ENCODE measurements at places on chromosomes 7 and 10.

DNA sequence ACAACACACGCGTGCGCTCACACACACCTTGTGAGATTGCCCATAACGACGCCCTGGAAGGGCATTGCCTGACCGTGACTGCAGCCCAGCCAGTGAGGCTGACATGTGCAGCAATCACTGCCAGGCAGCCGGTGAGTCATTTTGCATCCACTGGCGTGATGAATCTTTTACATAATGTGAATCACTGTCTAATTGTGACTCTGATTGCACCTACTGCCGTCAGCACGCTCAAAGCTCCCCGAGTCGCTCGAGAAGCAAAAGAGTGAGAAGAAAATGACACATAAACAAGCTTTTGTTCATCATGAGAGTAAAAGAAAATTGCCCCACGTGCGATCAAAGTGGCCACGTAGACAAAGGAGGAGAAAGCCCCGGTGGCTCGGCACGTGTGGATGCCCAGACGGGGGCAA lies 117.4 kb upstream of the PFKP start:
- DNase-seq, result peak; percentile 41

DNA sequence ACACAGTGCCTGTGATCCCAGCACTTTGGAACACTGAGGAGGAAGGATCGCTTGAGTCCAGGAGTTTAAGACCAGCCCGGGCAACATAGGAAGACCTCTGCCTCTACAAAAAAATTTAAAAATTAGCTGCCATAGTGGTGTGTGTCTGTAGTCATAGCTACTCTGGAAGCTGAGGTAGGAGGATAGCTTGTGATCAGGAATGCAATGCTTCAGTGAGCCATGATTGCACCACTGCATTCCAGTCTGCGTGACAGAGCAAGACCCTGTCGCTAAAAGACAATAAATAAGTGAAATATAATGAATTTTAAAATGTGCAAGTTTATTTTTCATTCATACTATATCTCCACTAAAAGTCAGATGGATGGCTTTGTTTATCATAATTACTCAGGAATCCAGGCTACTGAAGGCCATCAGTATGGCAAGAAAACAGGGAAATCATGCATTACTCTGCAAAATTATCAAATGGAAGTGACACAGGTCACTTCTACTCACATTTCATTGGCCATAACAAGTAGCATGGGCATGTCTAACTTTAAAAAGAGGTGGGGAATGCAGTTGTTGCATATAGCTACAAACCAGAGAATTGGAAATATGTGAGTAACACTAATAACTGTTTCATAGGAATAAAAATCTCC lies 32.9 kb upstream of the FAM3C start:
- DNase-seq, result no peak

DNA sequence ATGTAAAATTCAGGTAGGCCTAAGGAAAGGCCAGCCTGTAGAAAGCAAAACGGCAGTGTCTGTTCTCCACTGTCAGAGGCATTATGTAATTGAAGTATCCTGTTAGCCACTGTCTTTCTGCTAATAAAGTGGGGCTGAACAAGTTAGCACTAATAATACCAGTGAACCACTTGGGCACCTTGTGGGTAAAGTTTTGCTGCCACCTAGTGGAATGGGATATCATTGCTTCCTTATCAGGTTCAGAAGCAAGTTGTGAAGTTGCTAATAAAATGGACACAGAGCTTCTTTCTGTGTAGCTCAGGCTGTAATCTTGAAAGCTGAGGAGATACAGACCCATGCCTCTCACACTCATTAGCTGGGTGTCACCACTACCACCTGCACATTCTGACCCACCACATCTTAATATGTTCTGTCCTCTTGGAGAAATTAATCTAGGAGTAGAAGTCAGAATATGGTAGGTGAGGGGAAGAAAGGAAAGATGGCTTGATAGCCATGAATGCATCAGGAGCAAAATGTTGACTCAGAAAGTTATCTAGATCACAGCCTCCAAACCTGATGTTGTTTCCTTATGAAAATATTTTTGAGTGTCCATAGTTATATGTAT lies 175.1 kb downstream of the SEPTIN7 start:
- DNase-seq, result no peak

DNA sequence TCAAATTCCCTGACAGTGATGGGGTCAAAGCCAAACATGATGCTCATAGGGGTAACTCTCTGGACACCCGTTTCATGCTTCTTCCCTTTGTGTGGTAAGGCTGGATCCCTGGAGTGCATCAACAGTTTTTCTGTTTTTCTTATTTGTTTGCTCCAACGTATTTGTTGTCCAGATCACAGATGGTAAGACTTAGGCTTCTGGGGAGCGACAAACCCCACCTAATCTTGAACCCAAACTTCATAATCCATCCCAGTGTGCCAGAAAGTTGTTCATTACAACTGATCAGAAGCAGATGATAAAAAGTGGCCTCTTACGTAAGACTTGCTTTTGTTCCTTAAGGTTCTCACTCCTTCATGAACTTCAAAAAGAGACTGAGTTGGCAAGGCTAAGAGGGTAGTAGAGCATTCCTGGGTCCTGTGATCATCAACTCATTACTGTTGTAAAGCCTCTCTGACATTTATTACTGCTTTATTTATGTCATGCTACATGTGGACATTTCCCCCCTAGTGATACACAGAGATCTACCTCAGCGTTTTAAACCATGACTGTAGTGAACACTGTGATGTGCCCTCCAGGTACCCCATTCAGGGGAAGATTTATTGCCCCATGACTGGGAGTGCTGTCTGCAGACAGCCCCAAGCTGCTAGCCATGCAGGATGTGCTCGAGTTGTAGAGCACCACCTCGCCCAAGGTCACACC lies 125.6 kb downstream of the CCDC71L start:
- DNase-seq, result no peak

DNA sequence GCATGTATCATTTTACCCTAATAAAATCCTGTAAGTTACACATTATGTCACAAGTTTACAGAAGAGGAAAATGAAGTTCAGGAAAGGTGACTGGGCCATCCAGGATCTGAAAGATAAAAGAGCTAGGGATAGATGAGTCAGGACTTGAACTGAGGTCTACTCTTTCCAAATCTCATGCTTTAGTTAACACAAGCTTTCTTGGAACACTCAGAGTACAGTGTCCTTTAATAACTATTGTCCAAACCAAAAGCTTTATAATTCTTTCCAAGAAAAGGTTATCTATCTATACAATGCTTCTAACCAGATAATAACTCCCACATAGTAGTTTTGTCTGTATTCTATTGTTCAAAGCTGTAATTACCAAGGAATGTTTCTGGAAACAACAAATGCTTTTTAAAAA lies 164.6 kb downstream of the LRRN3 start:
- DNase-seq, result no peak

- DNase-seq, result no peak
Measured at GRCh38 chr10:45368181-45368580, 5.8 kb upstream of the ALOX5 start.

GRCh38 chr10:110460111-110460809 lies 37.4 kb upstream of the DUSP5 start:
- peak; percentile 84 for DNase-seq

GRCh38 chr10:32911285-32912016 lies 46.6 kb downstream of the ITGB1 start:
- no peak for DNase-seq

DNA sequence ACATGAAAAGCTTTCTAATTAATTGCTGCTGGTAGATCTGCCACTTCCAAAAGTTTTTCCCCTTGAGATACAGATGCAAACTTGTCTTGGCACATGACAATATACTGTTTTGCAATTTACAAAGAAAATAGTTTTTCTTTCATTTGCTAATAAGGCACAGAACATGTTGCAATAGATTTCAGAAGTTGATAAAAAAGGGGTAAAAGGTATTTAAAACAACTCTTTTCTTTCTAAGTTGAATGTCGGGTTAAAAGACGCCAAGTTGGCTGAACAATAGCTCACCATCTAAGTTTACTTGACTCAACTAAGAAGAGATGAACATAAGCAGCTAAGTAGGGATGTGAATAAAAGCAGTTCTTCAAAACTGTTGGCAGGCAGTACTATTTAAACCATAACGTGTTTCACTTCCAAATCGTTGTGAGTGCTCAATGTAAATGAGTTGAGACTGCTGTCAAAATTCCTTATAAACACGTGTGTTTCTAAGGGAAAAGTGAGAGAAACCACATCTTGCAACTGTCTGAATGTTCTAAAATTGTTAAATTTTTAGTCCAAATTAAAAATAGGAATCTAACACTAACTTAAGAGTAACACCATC lies 14.5 kb upstream of the THSD7A start:
- DNase-seq, result no peak

GRCh38 chr7:121235201-121235600 lies 93.6 kb upstream of the WNT16 start:
- DNase-seq, result no peak

DNA sequence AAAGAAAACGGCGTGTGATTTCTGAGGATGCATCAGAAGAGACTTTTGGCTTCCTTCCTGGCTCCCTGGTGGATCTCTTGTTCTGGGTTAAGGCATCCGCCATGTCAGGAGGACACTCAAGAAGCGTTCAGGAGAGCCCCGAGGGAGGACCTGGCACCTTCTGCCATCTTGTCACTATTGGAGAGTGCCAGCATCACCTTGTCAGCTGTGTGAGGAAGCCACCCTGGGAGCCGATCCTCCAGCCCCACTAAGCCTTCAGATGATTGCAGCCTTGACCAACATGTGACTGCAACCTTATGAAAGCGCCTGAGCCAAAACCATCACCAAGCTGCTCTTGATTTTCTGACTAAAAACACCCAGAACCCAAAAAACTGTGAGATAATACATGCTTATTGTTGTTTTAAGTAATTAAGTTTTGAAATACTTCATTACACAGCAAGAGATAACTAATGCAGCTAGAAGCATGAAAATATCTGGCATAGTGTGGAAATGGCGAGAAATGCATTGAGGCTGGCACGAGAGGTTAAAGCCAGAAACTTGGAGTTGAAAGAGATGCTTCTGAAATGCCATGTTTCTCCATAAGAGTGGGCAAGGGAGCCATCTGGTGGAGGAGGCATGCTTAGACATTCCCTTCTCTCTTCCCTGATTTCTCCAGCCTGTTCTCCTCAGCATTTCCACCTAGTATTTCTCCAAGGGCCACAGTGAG lies 5.4 kb upstream of the ZFYVE27 start:
- DNase-seq, result peak; percentile 34

GRCh38 chr10:114356751-114357514 lies 47.4 kb downstream of the AFAP1L2 start:
- no peak for DNase-seq

GRCh38 chr7:6160191-6160623 lies 112.2 kb downstream of the CYTH3 start:
- DNase-seq, result no peak

DNA sequence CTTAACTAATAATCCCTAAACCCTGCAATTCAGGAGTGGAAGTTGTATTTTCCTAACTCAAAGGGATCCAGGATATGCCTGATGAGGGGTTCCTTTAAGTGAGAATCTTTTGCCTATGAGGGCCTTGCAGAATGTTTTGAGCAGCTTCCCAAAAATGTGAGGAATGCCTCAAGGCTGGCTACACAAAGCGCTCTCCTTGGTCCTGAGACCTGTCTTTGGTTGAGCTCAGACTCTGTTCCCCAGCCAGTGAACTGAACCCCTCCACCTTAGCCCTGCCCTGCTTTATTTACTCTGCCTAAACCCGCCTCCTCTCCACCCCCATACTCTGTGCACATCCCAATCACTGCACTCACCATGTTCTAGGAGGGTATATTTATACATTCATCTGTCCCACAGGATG lies 108.6 kb downstream of the NRCAM start:
- no peak for DNase-seq

- DNase-seq, result no peak
Measured at GRCh38 chr10:71604324-71605018, 115.1 kb downstream of the C10orf105 start.

DNA sequence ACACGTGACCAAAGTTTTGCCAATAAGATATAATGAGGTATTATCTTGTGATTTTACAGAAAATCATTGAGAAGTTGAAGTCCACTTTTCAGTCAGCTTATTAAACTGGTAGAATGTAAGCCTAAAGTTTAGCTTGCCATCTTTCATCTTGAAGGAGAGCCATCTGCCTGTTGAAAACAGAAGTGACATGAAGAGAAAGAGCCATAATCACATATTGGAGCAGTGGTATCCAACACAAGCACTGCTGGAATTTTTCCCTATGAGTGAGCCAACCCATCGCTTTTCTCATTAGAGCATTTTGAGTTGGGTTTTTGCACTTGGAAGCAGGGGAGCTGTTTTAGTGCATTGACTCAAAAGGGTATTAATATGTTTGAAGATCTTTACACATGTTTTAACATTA lies 117.6 kb upstream of the FERD3L start:
- DNase-seq, result no peak

DNA sequence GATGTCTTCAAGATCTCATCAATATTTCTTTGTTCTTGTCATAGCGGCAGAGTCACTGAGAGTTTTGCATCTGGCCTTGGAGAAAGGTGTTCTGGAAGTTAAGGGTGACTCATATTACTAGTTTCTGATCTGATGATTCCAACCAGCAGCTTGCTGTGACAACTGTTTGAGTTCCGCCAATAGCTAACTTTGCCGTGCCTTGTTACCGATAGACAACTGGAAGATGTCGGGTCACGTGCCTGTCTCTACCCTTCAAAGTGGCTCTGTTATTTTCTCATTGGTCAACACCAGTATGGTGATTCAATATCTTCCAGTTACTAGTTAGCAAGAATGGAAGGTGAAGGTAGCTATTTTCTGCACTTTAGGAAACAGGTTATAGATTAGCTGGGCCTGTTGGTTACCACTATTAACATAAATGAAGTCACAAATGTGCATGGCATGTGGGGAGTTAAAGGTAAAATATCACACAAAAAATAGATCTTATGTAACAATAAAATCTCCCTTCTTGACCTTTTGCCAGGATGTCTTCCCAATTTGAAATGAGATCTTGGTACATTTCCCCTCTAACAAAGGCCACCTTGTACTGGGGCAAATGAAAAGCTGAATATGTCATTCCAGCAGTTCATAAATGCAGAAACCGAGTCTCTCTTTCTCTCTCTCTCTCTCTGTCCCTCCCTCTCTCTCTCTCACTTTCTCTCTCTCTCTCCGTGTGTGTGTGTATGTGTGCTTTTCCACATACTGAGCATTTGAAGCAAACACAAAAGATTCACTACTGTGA lies 2.6 kb upstream of the MGAM2 start:
- DNase-seq, result no peak

- no peak for DNase-seq
Measured at GRCh38 chr10:95505641-95506040, 55.5 kb downstream of the SORBS1 start.

DNA sequence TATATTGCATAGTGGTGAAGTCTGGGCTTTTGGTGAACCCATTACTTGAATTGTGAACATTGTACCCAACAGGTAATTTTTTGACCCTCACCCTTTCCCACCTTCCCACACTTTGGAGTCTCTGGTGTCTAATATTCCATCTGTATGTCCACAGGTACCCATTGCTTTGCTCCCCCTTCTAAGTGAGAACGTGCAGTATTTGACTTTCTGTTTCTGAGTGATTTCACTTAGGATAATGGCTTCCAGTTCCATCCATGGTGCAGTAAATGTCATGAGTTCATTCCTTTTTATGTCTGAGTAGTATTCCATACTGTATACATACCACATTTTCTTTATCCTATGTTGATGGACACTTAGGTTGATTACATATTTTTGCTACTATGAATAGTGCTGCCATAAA lies 91.5 kb upstream of the KIF5B start:
- no peak for DNase-seq

GRCh38 chr7:136966825-136967224 lies 98.4 kb downstream of the CHRM2 start:
- DNase-seq, result no peak
